HCT116 (cell line): ENCODE measurements at places on chromosomes 3 and 15.

DNA sequence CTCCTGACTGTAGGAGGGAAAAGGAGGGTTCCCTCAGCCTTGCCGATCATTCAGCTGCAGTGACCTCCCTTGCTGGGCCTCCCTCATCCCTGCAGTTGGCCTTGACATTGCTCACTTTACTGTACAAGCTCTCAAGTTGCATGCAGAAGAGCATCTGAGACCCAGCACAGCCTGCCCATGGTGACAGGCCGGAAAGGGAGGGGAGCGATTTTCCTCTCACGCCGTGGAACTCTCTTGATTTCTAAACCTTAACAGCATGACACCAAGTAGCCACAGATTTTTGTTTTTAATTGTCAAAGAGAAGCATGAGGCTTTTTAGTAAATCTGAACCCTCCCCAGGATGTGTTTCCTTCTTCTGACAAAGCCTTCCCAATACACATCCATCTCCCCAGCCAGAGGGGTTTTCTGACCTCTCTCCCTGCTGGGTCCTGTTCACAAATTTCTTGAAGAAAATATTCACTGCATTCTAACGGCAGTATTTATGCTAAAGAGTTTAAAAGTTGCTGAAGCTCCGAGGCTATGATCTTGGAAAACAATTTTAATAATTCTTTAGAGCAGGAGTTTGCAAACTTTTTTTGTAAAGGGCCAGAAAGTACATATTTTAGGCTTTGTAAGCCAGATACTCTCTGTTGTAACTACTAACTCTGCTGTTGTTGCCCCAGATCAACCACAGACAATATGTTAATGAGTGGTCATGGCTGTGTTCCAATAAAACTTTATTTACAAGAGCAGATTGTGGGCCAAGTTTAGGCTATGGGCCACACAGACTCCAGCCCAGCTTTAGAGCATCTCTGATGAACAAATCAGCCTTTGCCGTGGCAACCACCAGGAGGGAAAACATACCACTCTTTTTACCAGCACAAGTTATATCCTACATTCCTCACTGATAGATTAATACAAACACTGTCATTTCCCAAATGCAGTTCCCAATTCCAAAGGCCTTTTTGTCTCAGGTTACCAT lies 34.8 kb downstream of the LMCD1 start:
- DNase-seq, result no peak

- no peak for DNase-seq
Measured at GRCh38 chr3:87541723-87542122, 265.3 kb upstream of the POU1F1 start.

DNA sequence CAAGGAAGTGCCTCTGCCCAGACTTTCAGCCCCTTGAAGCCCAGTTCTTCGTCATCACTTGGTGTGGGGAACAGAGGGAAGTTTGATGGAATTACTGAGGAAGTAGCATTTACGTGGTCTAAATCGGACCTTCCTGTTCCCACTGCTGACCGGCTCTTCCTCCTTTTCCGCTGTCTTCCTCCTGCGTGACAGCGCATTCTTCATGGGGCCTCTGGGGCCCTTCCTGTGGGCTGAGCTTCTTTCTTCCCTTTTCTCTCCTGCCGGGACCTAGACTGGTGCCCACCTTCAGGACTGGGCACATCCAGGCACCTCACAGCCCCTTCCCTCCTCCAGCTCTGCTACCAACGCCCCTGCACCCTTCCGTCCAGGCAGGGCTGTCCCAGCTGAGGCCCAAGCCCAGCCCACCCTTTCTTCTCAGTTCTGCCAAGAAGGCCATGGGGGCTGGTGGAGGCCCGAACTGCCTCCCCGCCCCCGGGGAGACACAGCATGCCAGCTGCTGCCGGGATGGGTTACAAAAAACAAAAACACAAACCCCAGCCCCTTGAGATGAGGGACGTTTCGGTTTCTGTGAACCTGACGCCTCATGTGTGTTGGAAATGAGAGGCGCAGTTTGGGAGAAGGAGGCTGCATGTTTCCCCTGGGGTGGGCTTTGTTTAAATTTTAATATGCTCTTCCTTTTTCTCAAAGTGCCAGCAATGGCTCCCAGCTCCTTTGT lies 19.1 kb downstream of the ZNF710 start:
- DNase-seq, result no peak

DNA sequence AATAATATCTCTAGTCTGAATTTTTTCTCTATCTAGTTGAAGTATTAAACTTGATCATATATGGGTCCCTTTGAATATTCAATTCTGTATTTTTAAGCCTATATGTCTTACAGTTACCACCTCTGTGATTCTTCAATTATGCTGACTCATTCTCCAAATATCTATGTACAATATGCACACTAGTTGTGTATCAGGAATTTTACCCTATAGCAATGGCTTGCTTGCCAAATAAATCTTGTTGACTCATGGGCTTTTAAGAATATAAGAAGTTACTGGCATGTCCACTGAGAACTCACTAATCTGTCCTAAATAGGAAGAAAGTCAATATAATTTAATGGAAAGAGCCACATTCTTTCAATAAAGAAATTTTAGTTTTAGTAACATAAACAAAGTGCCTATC lies 656.3 kb downstream of the RBMS3 start:
- DNase-seq, result no peak

DNA sequence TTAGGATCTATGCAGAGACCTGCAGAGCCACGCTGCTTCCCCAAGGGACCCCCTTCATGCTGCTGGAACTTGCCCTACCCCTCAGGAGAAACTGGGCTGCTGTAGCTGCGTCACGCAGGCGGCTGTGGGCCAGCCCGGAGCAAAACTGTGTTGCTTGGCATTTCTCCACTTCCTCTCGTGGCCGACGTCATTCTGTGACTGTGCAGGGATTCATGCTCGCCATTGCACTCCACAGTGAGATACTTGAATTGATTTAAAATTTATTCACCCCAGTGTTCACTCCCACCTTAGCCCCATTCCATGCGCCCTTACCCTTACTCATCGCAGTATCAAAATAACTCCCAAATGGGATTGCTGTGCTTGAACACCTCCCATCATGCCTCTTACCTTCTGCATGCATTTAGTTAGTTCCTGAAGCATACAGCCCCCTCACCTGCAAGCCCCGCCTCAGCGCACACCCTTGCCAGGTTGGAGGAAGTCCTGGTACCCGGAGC lies 45.7 kb downstream of the TMEM44 start:
- DNase-seq, result no peak

GRCh38 chr15:22944651-22945050 lies 35.5 kb downstream of the CYFIP1 start:
- DNase-seq, result no peak

DNA sequence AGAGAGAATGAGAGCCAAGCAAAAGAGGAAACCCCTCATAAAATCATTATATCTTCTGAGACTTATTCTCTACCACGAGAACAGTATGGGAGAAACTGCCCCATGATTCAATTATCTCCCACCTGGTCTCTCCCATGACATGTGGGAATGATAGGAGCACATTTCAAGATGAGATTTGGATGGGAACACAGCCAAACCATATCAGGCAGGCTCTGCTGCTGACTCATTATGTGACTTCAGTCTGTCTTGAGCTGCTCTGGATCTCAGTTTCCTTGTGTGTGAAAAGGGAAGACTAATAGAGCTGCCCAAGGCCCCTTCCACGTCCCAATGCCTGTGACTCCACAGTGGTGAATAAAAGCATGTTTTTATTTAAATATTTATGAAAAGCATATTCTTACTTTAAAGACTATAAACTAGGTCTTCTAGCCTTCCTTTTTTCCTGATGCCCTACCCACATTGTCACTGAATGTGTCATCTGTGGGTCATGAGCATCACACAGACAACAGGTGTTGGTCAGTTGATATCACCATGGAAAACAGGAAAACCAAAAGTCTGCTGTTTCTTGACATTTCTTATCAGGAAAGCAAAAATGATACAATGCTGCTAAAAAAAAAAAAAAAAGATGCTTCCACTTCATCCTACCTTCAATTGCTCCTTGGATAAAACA lies 96.0 kb upstream of the PPP2R3A start:
- no peak for DNase-seq

- DNase-seq, result no peak
Measured at GRCh38 chr3:62214850-62215249, 158.5 kb downstream of the FEZF2 start.

DNA sequence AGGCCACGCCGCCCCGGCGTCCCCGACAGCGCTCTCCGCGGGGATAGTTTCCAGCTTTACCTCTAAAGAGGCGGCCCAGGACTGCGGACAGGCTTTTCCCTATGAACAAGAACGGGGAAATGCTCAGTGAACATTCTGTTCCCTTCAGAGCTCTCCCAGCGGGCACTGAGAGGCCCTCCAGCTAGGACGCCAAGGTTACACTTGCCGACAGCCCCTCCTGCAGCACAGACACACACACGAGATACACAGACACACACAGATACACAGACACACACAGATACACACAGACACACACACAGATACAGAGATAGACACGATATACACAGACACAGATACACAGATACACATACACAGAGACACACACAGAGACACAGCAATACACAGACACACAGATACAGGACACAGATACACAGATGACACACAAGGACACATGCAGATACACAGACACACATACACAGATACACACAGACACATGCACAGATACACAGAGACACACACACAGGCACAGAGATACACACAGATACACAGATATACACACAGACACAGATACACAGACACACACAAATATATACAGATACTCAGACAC lies 533 bp upstream of the OCA2 start:
- no peak for DNase-seq

GRCh38 chr15:47577461-47577860 lies 139.8 kb upstream of the SEMA6D start:
- DNase-seq, result no peak

GRCh38 chr3:62161371-62161770 lies 212.0 kb downstream of the FEZF2 start:
- no peak for DNase-seq

DNA sequence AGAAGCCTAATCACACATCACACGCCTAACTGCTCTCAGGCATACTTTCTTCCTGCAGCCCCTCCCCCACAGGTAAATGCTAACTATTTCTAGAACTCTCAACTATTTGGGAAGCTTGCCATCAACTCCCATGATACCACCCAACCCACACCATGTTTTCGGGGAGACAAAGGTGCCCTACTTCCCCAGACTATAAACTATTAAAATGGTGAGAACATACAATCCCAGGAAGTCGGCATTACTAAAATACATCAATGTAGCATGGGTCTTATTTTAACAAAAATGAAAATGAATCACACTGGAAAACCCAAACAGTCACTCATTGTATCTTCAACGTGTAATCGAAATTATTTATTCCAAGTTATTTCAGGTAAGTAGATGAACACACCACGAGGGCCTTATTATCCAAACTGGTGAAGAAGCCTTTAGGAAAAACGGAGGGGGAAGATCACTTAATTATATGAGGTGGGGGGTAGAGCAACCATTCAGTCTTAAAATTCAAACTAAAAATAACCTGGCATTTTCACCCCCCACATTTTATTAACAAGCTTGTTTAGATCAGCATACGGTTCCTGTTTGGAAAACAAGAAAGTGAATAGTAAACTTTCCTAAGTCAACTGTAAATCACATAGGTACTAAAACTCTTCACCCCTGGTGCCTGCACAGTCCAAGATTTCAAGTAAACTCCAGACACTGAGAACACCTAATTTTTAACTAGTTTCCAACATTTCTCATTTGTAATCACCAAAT lies 1.9 kb downstream of the TBL1XR1 start:
- no peak for DNase-seq

DNA sequence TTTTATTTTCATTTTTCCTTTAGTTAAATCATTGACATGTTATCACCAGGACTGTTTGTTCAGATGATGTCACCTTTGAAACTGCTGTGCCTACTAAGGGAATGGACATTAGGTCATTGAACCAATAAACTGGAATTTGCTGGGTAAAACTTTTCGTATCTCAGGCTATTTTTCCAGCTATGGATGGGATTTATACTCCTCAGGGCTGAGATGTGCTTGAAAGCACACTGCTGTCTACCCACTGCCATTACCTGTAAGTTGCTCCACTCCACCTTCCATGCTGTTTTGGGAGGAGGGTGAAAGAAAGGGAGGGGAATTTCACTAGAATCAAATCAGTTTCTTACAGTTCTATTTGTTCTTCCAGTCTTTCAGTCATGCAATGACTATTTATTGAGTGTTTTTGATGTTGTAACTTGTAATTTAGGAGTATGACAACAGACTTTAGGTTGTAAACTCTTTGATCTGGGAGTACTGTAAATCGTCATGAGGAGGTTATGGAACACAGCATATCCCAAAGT lies 11.3 kb downstream of the EHD4 start:
- no peak for DNase-seq

DNA sequence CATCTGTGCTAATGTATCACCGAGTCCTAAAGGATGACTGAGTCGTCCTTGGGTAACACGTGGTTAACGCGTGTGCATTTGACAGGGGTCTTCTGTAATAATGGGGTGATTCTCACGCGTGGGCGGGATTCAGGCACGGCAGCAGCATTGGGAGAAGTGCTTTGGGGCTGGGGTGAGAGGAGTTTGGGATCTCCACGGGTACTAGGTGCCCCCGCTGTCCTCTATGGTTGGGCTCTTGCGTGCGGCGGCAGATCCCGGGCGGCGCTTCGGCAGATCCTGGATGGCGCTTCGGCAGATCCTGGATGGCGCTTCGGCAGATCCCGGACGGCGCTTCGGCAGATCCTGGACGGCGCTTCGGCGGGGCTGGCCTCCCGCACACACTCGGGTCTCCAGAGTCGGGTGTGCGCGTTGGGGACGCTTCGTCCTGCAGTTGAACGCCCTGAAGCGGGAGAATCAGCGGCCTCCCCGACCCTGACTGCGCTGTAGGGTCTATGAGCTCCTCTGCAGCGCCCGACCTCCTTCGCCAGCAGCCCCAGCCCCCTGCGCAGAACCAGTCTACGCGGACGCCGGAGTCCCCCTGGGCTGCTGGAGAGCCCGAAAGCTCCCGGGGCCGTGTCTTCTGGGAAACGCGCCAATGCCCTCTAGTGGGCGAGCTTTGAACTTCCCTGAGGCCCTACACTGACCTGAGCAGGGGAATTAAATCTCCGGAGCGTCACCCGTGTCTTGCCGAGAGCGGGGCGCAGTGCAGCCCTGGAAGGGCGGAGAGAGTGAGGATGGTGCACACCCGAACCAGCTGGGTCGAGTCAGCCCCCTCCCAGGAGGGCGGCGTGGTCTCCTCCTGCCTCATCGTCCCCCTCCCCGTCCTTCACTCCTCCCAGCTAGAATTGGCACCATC lies 48.1 kb upstream of the EPHB3 start:
- DNase-seq, result peak; percentile 69

GRCh38 chr3:150825916-150826377 lies 63.0 kb upstream of the SIAH2 start:
- no peak for DNase-seq

GRCh38 chr3:119913021-119913420 lies 131.1 kb downstream of the NR1I2 start:
- no peak for DNase-seq

GRCh38 chr3:12454816-12455121 lies 29.5 kb upstream of the TSEN2 start:
- DNase-seq, result no peak
